ENCODE measurements at places on chromosomes 3 and 15.
A peak's percentile ranks its signal among the peaks of the same experiment; 100 is the strongest.

DNA sequence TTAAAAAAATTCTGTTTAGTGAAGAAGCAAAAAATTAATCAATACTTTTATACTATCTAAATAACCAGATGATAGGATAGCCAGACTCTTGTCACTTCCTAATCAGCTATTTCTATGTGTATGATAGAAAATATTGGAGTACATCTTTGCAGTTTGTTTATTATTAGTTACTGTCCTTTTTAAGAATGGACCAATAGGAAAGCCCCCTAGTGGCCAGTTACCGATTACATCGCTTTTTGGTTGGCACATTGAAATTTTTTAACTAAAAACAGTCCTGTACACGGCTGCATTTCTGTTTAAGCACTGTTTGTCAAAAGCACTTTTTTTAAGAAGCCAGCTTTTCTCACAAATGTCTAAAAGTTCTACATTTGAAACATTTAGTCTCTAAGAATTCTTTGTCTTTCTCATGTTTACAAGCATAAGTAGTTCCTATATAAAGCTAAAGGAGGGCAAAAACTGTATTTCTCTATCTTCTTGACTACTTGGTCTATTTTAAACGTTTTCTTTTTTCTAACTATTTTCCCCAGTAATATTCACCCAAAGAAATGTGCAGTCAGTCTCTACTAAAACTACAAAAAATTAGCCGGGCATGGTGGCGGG, 253.2 kb upstream of the LRTM1 start:
- DNase-seq, result peak; percentile 0

DNA sequence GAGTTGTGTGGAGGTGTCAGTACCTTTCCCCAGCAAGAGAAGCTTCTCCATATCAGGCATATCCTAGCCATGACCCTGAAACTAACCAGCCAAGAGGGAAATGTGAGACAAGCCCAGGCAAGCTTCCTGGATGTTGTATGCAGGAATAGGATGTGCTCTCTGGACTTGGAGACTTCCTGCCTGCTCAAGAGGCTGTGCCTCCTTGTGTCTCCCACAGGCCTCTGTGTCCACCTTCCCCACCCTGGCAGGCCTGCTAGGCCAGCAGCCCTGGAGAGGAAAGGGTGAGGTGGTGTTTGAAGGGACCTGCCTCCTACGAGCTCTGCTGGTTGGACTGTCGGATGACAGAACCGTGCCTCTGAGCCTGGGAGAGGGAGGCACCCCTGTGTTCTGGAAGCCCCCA, 2.1 kb upstream of the DYNLT2B start:
- DNase-seq, result no peak

GRCh38 chr15:38860253-38860652, 295.6 kb upstream of the RASGRP1 start:
- DNase-seq, result no peak

GRCh38 chr15:64850778-64851502, 9.2 kb downstream of the PLEKHO2 start:
- DNase-seq, result no peak

DNA sequence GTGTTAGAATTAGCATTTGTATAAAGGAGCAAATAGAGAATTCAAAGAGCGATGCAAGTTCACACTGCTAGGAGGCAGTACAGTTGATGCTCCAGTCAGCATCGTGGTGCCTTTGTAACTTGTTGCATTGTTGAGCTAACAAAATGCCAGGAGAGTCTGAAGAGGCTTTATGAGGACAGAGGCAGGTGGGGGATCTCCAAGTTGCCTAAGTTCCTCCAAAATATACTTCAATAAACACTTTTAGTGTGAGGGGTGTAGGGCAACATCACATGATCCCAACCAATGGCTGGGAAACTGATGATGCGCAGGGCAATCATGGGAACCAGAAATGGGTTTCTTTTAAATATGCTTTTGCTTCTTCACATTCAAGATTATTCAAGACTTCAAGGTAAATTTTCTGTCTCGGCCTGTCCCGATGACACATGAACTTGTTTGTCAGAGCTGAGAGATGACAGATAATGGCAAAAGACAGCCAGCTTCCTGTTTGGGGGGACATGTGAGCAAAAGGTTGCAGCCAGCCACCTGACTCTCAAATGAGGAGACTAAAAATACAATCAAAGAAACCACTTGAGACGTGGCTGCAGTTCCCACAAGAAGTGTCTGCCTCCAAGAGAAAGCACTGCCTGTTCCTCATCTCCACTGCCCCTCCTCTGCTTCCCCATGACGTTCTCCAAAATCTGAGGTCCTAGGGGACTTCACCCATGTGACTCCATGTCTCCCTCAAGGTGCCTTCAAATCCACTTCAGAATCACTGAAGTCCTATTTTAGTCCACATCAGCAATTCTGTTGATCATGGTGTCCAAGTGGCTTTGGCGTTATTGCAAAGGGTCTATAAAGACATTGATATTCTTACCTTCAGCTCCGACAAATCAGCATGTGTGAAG, 39.3 kb downstream of the KLHL6 start:
- DNase-seq, result peak; percentile 38

GRCh38 chr3:167330993-167331785, 48.9 kb downstream of the ZBBX start:
- DNase-seq, result no peak

- no peak for DNase-seq
Observed at GRCh38 chr3:139317660-139318430, 26.0 kb upstream of the MRPS22 start.

- no peak for DNase-seq
Observed at GRCh38 chr3:13223574-13224237, 150.5 kb upstream of the IQSEC1 start.

DNA sequence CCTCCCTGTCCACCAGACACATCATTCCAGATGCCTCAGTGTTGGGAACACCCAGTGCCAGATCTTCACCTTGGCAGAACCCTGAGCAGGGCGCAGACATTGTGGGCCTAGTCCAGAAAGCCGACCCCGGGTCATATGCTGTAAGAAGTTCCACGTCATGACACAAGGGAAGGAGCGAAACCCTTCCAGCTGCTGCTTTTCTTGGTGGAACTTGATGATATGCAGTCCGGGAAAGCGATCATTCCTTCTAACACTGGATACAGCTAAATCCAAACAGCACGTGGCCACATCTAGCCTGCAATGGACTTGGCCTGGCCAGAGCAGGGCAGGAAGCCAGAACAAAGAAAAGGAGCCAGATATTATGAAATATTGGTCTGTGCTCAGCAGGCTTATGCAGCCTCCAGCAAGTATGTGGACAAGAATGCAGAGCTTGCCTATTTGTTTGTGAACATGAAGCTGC, 22.0 kb downstream of the GASK1A start:
- no peak for DNase-seq

- no peak for DNase-seq
Observed at GRCh38 chr15:70614221-70614620, 149.1 kb downstream of the UACA start.

DNA sequence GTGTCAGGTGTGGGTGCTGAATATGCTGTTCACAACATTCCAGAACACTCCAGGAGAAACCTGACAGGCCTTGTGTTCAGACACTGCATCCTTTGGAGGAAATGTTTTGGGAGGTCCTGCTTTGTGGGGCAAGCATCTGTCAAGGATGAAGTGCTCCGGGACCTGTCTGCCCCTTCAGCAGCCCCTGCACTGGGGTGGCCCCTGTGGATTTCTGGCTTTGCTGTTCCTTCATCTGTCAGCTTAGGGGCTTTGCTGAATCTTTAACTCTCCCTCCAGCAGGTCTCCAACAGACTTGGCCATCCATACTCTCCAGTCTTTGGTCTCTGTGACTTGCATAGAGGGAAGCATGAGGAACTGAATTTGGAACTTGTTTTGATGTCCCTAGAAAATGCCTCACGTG, 3.1 kb downstream of the PRR23E start:
- DNase-seq, result no peak

- DNase-seq, result no peak
Observed at GRCh38 chr15:77859491-77860060, 217.9 kb downstream of the TBC1D2B start.

GRCh38 chr15:81068516-81068915, 65.6 kb upstream of the CFAP161 start:
- DNase-seq, result no peak

GRCh38 chr15:37221671-37222145, 121.4 kb upstream of the MEIS2 start:
- no peak for DNase-seq

DNA sequence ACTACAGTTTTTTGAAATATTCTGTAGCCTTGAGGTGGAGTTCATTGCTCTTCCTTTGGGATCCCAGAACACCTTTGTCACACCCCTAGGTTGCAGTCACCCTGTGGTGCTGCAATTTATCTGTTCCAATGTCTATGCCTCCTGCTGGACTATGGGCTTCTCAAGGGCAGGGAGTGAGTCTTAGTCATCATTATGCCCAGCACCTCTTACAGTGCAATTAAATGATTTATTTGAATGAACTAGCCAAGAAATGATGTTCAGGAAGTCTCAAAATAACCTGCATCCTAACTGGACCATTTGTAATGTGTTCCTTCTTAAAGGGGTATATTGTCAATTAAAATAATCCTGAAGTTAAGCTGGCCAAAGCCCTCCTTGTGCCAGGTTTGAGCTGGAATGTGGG, 28.5 kb downstream of the SHC4 start:
- no peak for DNase-seq

GRCh38 chr3:30535525-30535924, 70.9 kb upstream of the TGFBR2 start:
- DNase-seq, result no peak

GRCh38 chr3:115692887-115693524, 69.7 kb downstream of the GAP43 start:
- DNase-seq, result peak; percentile 72

GRCh38 chr3:102537123-102537522, 102.3 kb downstream of the ZPLD1 start:
- no peak for DNase-seq

DNA sequence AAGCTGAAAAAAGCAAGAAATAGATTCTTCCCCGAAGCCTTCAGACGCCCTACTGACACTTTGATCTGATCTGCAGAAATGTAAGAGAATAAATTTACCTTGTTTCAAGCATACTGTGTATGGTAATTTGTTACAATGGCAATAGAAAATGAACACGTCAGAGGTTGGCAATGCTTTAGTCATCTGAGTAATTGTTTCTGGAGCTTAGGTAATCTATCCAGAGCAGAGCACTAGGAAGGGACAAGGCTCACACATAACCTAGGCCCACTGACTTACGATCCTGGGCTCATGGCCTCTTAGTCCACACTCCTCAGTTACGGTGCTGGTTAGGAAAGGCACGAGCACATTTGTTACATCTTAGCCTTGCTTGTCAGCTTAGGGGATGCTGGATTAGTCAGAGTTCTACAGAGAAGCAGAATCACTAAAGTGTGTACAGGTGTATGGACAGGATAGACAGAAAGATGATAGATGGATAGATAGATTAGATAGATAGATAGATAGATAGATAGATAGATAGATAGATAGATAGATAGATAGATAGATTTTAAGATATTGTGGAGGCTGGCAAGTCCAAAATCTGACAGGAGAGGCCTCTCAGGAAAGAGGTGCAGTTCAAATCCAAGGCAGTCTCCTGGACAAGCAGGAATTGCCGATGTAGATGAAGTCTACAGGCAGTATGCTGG, 46.8 kb upstream of the TBC1D23 start:
- DNase-seq, result no peak

GRCh38 chr3:64266065-64266931, 41.0 kb upstream of the PRICKLE2 start:
- DNase-seq, result no peak

DNA sequence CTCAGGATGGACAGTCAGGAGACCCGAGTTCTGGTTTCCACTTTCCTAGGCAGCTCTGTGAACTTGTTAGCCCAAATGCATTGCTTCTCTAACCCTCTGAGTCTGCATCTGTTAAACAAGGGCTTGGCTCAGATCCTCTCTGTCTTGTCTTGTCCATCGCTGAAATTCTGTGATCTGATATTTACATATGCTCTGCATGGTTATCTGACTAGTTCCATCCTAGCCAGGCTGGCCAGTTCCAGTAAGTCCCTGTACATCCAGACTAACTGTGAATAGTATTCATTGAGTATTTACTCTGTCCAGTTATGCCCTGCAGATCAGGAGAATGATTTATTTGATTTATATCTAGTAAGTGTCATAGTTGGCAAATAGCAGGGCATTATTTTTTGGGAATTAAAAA, 27.0 kb upstream of the SV2B start:
- no peak for DNase-seq

- no peak for DNase-seq
Observed at GRCh38 chr3:153848702-153849101, 272.5 kb upstream of the ARHGEF26 start.

GRCh38 chr3:41426485-41426884, 227.2 kb downstream of the CTNNB1 start:
- no peak for DNase-seq

- no peak for DNase-seq
Observed at GRCh38 chr15:29727871-29728270, 94.4 kb downstream of the TJP1 start.

GRCh38 chr15:90067953-90068606, 34.2 kb downstream of the IDH2 start:
- DNase-seq, result no peak

GRCh38 chr3:126015075-126015474, 46.1 kb downstream of the ROPN1B start:
- no peak for DNase-seq

- no peak for DNase-seq
Observed at GRCh38 chr15:37041836-37042235, 58.5 kb downstream of the MEIS2 start.

DNA sequence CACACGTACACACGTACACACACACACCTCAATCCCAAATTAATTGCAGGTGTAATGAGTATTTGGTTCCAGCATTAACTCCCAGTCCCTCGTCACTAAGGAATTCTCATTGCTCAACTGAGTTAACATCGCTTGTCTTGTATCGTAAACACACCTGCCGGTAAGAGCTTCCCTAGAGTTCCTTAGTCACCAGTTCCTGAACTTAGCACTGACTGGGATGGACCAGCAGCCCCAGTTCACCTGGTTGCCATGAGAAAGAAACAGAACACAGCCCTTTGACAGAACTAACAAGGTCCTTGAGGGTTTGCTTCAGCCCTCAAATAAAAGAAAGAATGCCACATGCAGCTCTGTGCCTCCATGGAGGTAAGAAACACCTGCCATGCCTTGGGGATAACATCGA, 66.3 kb upstream of the SLCO3A1 start:
- no peak for DNase-seq

DNA sequence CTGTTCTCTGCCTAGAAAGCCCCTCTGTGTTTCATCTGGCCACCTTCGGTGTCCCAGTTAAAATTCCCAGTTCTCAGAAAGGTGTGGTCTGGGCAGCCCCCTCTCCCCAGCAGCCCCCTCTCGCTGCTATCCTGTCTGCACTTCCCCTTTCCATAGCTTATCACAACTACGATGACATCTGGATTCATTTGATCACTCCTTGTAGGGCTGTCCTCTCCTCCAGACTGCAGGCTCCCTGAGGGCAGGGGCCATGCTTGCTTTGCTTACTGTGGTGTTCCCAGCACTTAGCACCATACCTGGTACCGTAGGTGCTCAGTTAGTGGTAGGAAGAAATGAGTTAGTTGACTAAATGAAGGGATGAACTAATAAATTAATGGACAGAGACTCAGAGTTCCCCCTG, 26.3 kb upstream of the GOLGA6C start:
- no peak for DNase-seq

- DNase-seq, result peak; percentile 51
Observed at GRCh38 chr3:122102191-122102935, 47.2 kb downstream of the CD86 start.

GRCh38 chr3:85780806-85781205, 822.0 kb downstream of the CADM2 start:
- no peak for DNase-seq

Data from activated CD4-positive, alpha-beta T cell treated with anti-CD3 and anti-CD28 coated beads, Interleukin-2, amount 50 U/mL, for 48 hours (primary cell).